ENCODE measurements at places on chromosomes 11 and 22.

DNA sequence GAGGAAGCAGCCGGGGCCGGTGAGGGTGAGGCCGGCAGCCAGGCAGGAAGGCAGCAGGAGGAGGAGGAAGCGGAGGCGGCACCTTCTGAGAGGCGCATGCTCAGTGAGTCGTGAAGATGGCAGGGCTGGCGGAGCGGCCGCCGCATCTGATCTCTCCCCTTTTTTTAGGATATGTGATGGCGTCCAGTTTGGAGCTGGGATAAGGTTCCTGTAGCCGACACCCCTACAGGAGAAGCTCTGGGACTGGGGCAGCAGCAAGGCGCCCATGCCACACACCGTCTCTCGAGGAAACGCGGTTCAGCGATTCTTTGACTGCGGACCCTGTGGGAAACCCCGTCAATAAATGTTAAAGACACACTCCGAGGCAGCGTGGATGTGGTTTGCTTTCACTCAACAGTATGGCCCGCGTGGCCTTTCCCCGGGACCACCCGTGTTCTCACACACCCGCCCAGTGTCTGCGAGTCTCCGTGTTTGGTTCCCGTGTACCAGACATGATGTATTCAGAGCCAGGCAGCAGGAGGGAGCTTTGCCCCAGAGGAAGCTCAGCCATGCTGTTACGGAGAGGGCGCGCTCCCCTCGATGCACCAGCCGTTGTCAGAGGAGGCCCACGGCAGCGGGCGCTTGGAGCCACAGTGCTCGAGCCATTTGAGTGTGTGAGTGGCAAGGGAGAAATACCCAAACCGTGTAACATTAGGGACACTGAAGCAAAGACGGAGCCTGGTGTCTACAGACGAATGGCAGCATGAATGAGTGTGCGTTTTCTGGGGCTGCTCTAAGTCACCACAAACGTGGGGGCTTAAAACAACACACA, 27.7 kb upstream of the PARVB start:
- DNase-seq = no peak

- DNase-seq = no peak
These were observed 87.7 kb upstream of the OPCML start for GRCh38 chr11:133619973-133620372.

DNA sequence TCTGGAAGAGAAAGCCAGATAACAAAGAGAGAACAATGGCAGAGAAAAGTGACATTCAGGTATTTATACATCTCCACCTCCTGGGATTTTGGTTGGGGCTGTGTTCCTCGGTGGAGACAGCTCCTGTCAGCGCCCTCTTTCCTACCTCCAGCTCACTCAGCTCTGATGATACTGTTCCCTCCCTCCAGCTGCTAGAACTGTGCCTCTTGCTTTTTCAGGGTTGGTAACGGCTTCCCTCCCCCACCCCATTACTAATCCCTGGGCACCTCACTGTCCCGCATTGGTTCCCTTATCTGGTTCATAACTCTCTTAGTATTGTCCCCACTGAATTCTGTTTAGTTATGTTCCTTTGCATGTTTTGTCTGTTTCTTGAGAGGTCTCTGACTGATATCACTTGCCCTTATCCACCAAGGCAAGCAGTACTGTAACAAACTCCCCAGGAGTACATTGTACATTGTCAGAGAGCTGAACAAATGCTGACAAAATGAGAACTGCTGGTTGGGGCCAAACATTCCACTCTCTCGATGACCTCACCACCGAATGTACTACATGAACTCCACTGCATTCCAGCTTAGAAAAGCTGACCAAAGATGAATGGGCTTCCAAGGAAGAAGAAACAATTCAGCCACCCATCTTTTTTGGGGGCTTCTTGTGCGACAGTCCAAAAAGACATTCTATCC, 5.7 kb upstream of the FBXO3 start:
- DNase-seq = no peak

- no peak for DNase-seq
These were observed 70.1 kb downstream of the PDE3B start for GRCh38 chr11:14713496-14714244.

- DNase-seq = no peak
These were observed 161.8 kb downstream of the IGLL1 start for GRCh38 chr22:23418159-23418788.

DNA sequence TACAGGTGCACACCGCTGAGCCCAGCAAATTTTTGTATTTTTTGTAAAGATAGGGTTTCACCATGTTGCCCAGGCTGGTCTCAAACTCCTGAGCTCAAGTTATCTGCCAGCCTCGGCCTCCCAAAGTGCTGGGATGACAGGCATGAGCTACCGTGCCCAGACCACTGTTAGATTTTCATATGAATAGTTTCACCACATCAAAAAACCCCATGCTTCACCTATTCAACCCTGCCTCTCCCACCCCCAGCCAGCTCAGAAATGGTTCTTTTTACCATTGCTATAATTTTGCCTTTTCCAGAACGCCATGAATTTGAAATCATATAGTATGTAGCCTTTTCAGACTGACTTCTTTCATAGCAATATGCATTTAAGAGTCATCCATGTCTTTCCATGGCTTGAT, 37.9 kb downstream of the CDPF1 start:
- no peak for DNase-seq

DNA sequence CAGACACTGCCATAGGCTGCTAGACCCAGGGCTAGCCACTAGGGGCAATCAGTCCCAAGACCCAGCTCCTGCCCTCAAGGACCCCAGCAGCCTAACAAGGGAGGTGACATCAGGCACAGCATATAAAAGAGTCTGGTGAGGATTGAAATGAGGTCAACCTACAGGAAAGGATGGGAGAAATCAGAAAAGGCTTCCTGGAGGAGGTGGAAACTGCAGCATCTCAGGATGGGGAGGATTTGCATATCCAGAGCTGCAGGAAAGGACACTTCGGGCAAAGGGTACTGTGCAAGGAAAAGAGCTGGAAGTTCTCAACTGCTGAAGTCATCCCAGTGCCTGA, 2.9 kb upstream of the ARFGAP2 start:
- DNase-seq = no peak

DNA sequence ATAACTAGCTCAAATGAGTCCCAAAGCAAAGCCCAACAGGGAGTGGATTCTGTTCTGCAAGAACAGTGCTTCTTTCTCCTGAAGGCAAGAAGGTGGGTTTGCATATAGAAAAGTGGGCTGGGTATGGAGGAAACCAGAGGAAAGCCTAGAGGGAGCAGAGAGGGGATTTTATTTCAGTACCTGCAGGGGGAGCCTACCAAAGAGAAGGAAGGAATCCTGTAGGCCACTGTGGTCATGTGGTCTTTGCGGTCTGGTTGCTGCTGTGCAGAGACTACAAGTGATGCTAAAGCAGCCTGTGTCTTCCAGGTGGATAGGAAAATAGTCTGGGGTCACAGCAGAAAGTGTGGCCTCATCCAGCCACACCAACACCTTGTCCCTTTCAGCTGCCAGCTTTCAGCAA, 33.2 kb upstream of the ZBTB16 start:
- DNase-seq = no peak

DNA sequence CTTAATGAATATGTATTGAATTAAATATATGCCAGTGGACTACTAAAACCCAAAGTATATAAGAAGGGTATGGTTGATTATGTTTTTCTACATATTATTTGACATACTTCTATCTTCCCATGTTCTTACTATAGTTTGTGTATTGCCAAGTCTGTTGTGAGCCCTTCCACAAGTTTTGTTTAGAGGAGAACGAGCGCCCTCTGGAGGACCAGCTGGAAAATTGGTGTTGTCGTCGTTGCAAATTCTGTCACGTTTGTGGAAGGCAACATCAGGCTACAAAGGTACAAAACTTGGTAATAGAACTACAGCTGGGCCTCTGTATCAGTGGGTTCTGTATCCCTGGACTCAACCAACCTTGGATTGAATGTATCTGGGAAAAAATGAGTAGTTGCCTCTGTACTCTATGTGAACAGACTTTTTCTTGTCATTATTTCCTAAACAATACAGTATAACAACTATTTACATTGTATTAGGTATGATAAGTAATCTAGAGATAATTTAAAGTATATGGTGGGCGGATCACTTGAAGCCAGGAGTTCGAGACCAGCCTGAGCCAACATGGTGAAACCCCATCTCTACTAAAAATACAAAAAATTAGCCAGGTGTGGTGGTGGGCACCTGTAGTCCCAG, 38.7 kb upstream of the TTC36 start:
- DNase-seq = peak; percentile 57

DNA sequence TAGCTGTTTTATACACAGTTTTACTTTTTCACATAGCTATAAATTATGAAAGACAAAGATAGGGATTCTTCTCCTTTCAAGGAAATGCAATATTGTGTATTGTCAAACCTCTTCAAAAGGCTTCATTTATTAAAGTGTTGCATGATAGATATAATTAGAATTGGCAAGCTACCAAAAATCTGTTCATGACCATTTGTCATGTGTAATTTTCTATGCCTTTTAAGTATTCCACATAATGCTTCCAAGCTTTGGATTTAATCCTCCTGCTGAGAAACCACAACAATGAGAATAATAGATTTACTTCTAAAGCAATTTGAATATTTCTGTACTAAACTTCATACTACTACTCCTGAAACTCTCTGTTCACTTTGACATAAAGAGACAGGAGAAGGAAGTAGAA, 403.2 kb upstream of the CCDC179 start:
- no peak for DNase-seq

GRCh38 chr11:124935548-124936514, at the start of gene HEPACAM:
Gene HEPACAM, minus strand, starts transcription at chr11:124936047. Its CDS starts 41 bp downstream, at chr11:124936006.
- DNase-seq = no peak

DNA sequence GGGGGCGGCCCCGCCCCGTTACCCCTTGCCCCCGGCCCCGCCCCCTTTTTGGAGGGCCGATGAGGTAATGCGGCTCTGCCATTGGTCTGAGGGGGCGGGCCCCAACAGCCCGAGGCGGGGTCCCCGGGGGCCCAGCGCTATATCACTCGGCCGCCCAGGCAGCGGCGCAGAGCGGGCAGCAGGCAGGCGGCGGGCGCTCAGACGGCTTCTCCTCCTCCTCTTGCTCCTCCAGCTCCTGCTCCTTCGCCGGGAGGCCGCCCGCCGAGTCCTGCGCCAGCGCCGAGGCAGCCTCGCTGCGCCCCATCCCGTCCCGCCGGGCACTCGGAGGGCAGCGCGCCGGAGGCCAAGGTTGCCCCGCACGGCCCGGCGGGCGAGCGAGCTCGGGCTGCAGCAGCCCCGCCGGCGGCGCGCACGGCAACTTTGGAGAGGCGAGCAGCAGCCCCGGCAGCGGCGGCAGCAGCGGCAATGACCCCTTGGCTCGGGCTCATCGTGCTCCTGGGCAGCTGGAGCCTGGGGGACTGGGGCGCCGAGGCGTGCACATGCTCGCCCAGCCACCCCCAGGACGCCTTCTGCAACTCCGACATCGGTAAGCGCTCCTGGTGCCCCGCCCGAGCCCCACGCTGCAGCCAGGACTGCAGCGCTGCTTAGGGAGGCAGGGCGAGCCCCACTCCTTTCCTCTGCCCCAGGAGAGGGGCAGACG, at the start of gene TIMP3:
Gene TIMP3, plus strand, starts transcription at position 169 of the 700 bp plus-strand sequence. Its CDS starts 297 bp downstream, at position 466.
- peak; percentile 95 for DNase-seq

GRCh38 chr22:49011769-49012648, 815.7 kb downstream of the BRD1 start:
- no peak for DNase-seq

DNA sequence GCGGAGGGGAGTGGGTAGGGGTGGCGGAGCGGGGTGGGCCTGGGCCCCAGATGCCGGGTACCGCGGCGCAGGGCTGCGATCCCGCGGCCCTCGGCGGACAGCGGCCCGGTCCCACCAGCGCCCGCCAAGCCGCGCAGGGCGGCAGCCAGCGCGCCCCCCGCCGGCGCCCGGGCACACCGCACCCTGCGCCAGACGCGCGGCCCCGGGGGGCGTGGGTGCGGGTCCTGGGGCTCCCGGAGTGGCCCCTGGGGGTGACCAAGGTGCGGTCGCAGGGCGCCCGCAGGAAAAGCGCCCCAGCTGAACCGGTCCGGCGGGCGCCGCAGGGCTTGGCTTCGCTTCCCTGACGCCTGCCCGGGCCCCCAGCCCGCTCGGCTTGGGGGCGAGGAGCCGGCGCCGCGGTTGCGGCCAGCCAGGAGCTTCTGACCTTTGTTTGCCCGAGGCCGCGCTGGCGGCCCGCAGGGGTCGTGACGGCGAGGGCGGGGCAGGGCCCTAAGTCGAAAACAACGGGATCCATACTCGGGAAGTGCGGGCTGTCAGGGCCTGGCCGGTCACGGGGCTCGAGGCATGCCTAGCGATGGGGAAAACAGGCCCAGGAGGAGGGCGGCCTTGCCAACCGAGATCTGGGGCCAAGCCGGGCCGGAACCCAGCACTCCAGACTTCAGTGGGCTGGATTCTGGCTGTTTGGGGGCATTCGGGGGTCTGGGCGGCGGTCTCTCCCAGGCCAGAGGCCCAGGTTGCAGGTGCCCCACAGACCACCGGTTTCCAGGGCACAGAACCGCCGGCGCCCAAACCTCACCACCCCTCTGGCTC, 581 bp upstream of the AP5B1 start:
- DNase-seq = no peak

DNA sequence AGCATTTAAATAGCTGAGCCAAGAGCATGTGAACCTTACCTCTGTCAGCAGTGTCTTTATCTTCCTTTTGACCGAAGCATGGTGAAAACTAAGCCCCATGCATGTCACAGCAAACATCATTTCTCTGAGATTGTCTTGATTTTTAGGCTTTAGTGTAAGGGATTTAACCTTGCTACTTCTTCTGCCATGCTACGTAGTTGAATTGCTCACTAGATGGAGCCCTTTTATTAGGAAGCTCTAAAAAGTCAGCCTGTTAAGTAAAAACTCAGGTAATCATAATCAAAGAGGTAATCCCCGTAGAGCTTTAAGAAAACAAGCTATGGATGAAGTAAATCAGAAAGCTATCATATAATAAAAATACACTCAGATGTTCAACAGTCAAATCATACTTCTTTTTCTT, 149.5 kb downstream of the PGR start:
- no peak for DNase-seq

- DNase-seq = no peak
These were observed 66.6 kb downstream of the CACNG2 start for GRCh38 chr22:36636916-36637315.

- no peak for DNase-seq
These were observed 872.2 kb downstream of the NTM start for GRCh38 chr11:132242632-132243031.

GRCh38 chr11:93653080-93653479, 8.4 kb upstream of the CEP295 start:
- no peak for DNase-seq

- no peak for DNase-seq
These were observed 54.0 kb upstream of the SEZ6L start for GRCh38 chr22:26115266-26115665.

DNA sequence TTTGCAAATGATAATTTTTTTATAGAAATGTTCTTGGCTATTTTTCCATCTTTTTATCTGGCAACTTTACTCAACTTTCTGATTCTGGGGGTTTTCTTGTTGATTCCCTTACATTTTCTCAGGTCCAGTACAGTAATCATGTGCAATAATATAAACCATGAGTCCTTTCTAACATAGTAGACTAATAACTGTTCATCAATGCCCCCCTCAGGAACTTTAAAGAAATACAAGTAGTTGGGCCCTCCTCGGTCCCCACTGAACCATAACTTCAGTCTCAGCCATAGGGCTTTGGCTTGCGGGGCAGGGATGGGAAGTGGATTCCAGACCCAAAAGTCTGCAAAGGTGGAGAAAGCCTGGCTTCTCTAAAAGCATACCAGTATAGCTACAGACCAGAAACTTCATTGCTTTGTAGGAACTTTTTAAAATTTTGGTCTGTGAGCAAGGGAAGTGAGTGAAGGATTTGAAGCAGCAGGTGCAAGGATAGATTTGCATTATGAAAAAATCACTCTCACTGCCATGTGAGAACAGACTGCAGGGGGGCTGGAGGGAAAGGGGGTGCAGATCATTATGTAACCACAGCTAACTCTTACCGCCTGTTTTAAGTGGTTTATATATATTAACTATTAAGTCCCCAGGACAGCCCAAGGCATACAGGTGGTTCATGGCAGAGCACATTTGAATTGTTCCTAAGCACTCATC, 10.4 kb upstream of the TUB start:
- DNase-seq = no peak
